Uterine smooth muscle cell (primary cell): ENCODE measurements at places on chromosomes 4 and X. TPM values are rescaled to one million over a fixed set of nuclear protein-coding genes. Genes with fewer than 3 reads are reported as not detected.

The ZDHHC15 gene
- 0.11 and 0.25 TPM in 2 replicates for total RNA-seq

The WDR17 gene
- total RNA-seq, result 4.3 and 5.6 TPM in 2 replicates

The TRPC3 gene
- total RNA-seq, result 0.62 and 1.7 TPM in 2 replicates

The FGFBP2 gene
- total RNA-seq, result not detected in 2 replicates

The AR gene
- 9.4 and 16.6 TPM in 2 replicates for total RNA-seq

The TTC29 gene
- total RNA-seq, result 0.66 TPM in 1 of 2 replicates, not detected in the other

The ATP11C gene
- total RNA-seq, result 41.7 and 42.7 TPM in 2 replicates

The DGAT2L6 gene
- not detected in 2 replicates for total RNA-seq

The ADGRG4 gene
- total RNA-seq, result not detected in 2 replicates

The TSPAN7 gene
- 0.11 TPM in 1 of 2 replicates, not detected in the other for total RNA-seq

The GPR101 gene
- not detected in 2 replicates for total RNA-seq

The BEX5 gene
- total RNA-seq, result 0.33 and 0.37 TPM in 2 replicates

The UCP1 gene
- total RNA-seq, result not detected in 2 replicates

The CHST7 gene
- 8.7 and 11.2 TPM in 2 replicates for total RNA-seq

The CCNA2 gene
- 32.2 and 132 TPM in 2 replicates for total RNA-seq

The GPAT3 gene
- total RNA-seq, result 30.2 and 47.6 TPM in 2 replicates

The SPANXC gene
- total RNA-seq, result not detected in 2 replicates

The TRPC5OS gene
- total RNA-seq, result not detected in 2 replicates

The CEP44 gene
- total RNA-seq, result 21.5 and 33.8 TPM in 2 replicates

The CXCL13 gene
- not detected in 2 replicates for total RNA-seq

The IBSP gene
- not detected in 2 replicates for total RNA-seq

The RBMXL3 gene
- total RNA-seq, result not detected in 2 replicates

The RASL11B gene
- total RNA-seq, result 0.33 TPM in 1 of 2 replicates, not detected in the other

The VSIG1 gene
- total RNA-seq, result under 0.01 TPM in 1 of 2 replicates, not detected in the other

The FGF5 gene
- total RNA-seq, result 4.4 and 12.6 TPM in 2 replicates
